Fibroblast of skin of left biceps (primary cell): ENCODE measurements at places on chromosomes 3 and 15.

DNA sequence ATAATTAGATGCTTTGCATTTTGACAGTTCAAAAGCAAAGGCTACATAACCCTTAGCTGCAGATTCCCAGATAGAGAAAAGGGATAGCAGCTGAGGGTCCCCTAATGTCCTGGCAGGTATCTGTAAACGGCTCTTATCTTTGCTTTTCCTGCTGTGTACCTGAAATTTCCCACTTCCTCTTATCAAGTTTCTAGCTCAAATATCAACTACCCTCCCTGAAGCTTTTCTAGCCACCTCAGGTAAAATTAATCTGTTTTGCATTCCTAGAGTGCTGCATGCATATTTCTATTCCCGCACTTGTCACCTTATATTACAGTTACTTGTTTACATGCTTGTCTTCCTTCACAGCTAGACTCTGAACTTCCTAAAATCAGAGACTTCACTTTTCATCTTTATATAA, 55.6 kb upstream of the STXBP5L start:
- DNase-seq: no peak

- DNase-seq: no peak
These were observed 52.1 kb downstream of the SACM1L start for GRCh38 chr3:45741247-45741646.

DNA sequence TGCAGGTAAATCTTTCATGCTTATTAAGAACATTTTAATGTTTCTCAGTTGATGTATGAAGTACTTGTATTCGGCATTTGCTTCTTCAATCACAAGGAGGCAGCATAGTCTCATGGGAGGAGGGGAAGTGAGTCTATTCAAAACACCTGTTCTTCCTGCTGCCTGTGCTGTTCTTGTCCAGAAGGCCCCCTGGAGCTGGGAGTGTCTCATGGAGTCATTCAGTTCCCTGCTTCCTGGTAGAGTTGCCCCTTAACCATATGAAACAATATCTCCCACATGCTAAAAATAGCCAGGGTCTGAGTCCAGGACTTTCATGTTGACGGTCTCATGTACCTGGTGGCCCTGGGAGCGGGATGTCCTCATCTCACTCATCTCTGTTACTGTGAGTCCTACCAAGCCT, 15.5 kb upstream of the PPP1R2 start:
- DNase-seq: no peak

DNA sequence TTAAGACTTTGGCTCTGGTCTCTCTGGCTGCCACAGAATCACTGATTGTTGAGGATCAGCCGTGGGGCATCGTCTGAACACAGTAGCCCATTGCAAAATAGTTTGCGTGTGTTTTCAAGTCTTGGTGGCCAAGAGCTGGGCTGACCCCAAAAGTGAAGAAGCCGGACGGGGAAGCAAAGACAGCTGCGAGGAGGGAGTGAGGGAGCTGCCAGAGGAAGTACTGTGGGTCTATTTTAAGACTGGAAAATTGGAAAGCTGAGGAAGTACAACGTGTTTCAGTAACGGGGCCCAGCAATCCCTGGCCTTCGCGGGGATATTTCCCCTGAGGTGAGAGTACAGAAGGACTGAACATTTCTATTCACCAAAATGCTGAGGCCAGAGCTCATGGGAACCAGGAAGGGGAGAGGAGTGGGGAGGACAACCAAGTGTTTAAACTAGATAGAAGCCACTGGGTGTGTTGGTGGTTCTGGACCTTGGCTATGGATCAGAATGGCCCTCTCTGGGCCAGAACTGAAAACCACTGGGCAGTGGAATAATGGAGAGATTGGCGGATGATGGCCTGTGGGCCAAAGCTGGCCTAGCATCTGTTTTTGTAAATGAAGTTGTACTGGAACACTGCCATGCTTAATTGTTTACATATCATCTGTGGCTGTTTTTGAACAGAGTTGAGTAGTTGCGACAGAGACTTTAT, 34.1 kb upstream of the LIMD1 start:
- DNase-seq: no peak

DNA sequence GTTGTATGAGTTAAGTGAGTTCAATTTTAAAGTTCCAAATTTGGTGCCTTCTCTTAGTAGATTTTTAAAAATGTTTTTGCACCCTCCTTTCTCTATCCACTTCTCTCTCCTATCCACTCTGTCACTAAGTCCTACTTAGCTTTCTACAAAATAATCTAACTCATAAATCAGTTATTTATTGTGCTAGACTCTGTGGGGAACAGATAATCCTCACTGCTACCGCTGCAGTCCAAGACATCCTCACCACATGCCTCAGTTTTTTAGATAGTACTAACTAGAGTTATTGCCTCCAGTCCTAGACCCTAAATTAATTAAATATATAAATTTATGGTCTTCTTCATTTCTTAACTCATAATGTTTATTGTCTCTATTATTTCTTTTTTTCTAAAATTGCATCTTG, 576.3 kb downstream of the GRM7 start:
- DNase-seq: no peak

- no peak for DNase-seq
These were observed 9.1 kb upstream of the TP63 start for GRCh38 chr3:189621948-189622603.

DNA sequence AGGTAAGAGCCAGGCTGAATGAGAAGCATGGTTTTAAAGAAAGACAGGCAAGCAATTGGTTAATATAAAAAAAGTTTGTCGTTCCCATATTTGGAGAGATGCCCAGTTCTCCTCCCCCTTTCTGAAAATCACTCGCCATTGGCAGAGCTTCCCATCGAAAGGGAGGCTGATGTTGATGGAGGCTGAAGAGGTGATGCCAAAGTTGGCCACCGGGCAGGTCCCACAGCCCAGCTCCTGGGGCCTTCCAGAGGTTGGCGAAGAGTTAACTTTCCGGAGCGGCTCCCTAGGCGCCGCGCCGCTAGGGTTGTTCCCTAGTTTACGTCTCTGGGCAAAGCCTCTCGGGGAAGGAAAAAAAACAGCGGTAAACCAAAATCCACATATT, 793 bp downstream of the PCOLCE2 start:
- DNase-seq: no peak

DNA sequence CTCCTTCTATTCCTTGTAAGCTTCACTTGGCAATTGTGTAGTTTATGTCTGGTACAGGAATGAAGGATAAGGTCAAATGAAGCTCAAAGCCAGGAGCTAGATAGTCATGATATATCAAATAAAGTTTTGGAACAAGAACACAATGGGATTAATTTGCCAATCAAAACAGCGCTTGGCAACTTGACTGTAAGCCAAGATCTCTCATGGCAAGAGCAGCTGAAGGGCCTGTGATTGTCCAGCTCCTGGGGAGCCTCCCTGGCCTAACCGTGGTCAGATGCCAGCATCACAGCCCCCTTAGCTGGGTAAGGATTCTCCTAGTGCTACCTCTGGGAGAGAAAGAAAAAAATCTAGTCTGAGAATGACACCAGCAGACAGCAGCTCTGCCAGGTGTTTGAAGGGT, 97.2 kb downstream of the LIPC start:
- no peak for DNase-seq

- no peak for DNase-seq
These were observed 13.0 kb upstream of the ATP1B3 start for GRCh38 chr3:141863491-141863890.

DNA sequence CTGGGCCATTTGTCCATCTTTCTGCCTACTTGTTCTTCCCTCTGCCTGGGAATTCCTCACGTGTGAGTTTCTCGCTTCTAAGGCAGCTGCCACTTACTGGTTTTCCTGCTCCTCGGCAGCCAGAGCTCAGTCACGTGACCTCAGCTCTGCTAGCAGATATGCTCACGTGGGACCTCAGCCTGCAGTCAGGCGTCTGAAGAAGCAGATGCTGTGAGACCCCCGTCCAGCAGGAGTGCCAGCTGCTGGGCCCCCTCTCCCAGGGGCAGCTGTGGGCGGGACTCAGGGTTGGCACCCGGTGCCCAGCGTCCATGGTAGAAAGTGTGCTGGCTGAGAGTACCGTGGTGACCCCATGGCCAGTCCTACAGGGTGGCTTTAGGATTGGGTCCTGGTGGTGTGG, 161.3 kb upstream of the TLE3 start:
- DNase-seq: peak; percentile 53

GRCh38 chr15:94610485-94610884, 379.1 kb downstream of the MCTP2 start:
- DNase-seq: no peak

DNA sequence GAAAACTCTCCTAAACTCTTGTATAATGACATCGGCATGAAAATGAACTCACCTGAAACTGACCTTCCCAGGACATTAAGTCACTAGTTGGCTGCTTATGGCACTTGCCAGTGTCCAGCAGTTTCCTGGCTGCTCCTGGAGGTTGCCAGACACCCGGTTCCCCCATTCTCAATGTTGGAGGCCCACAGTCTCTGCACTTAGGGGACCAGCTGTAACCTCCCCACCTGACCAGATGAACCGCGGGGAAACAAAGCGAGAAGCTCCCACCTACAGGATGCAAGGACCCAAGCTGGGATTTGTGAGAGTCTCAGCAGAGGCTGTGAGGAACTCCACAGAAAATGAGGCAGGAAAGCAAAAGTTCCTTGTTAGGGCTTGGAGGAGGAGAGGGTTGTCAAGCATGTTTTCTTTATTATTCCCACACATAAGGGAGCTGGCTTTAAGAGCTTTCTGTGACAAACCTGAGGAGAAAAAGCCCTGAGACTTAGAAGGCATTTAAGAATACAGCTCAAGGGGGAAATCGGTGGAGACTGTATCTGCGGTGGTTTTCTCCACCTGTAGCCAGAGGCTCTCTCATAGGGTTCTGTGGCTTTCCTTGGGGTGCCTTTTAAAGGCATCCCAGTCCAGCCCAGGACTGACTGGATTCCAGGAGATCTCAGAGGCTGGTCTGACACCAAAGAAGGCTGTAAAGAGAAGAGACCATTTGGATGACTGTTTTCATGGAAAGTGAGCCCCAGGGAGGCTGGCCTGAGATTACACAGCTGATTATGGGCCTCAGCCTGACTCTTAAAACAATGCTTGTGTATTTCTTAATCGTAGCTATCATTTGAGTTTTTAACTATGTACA, 4.6 kb downstream of the TPM1 start:
- no peak for DNase-seq

DNA sequence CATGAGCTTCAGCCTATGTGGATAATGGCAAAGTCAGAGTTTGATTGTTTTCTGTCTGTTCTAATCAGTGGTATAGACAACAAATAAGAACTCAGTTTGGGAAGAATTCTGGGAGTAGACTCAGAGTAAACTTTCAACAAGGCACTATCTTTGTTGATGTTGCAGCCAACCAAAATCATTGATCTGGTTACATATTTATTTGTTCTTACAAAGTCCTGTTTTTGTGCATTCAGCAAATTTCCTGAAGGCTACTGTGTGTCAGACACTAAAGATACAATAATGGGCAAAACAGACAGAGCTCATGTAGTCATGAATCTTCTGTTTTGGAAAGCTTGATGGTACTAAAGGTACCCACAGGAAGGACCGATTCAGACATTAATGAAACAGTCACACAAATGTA, 55.0 kb downstream of the GRM7 start:
- DNase-seq: no peak

DNA sequence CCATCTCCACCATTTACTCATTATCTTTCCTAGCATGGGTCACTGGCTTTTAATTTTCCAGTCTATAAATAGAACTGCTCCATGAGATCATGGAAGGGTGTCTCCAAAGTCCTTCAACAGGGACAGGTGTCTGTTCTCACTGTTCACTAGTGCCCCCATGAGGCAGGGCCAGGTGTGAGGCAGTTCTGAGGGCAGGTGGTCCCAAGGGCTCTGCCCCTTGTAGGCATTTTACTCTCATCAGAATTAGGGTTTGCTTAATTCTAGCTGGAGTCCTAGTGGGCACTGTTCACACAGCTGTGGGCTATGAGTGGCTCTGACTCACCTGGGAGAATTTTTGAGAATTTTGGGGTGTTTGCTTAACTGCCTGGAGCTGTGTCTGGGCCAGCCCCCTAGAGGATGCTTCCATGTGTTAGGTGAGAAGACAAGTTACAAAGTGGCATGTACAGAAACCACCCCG, 248.0 kb upstream of the LYSMD4 start:
- no peak for DNase-seq

GRCh38 chr3:101963902-101964362, 114.6 kb downstream of the NFKBIZ start:
- no peak for DNase-seq

GRCh38 chr3:111325160-111325718, 216.8 kb upstream of the CD96 start:
- DNase-seq: no peak

- no peak for DNase-seq
These were observed 91.1 kb downstream of the LINGO1 start for GRCh38 chr15:77541421-77542181.

DNA sequence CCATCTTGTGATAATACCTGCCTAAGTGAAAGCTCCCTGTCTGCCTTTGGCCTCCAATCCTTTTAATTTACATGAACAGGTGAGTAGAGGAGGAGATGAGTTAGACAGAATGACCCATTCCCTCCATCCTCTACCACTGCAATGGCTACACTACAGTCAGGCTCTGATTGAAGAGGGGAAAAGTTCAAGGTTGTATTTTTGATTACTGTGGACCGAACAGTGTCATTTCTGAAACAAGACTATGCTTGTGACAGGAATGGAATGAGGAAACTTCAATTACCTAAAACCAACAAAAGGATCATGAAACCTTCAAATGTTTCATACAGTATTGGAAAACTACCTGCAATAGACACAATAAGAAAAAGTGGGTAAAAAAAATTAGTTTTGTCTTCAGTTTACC, 85.5 kb upstream of the GBE1 start:
- no peak for DNase-seq

- DNase-seq: no peak
These were observed 24.1 kb downstream of the CX3CR1 start for GRCh38 chr3:39255503-39256325.

DNA sequence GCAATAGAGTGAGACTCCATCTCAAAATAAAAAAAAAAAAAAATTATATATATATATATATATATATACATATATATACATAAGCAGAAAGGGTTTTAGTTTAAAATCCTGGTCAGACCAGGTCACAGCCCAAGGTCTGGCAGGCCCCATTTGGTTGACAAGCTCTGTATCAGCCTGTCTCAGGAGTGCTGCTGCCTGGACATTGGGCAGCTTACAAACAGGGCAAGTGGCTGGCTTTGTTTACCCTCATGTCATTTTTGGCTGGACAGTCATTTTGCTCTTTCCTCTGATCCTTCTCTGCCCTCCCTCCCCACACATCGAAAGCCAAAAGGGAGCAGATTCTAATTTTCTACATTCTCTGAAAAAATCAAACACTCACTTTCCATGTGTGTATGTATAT, 26.7 kb upstream of the KLHL6 start:
- DNase-seq: no peak

DNA sequence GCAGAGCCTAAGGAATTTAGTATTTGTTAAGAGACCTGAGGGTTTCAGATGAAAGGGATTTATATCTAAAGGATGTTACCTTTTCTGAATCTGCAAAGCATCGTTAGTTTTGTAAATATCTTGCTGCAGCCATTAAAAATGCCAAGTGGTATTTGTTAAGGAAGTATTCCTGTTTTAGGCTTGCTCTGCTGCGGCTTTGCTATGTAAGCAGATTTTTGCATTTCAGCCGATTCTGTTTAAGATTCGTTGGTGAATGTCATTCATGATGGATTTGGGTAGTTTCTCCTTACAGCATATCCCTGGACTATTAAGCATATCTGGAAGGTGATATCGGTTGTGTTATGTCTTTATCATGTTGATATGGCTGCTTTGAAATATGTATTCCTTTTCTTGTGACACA, 1.0 kb downstream of the USP8 start:
- DNase-seq: no peak
